SK-N-SH (cell line): ENCODE measurements at places on chromosomes 13 and 19. TPM values are rescaled to one million over a fixed set of nuclear protein-coding genes. Genes with fewer than 3 reads are reported as not detected.

DNA sequence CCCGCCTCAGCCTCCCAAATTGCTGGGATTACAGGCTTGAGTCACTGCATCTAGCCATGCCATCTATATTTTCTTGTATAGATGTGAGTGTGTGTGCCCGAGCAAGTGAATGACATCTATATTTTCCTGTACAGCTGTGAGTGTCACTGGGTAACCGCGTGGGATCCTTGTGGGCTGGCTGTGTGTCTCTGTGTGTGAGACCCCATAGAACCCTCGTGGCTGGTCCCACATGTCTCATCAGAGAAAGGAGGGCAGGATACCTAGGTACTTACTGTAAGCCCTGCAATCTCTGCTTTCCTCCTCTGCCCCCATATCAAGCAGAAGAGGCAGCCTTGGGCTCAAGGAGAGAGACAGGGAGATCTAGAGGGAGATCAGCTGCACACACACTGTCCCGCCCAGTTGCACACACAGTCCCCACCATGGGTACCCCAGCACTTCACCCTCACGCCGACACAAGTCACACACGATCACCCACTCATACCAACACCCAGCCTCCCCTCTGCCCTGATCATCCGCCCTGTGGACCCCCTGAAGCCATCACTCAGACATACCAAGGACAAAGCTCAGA, 655 bp downstream of the DENND1C start:
- H3K4me1 ChIP-seq: no peaks in the 10 kb centered on the region
- peaks cover under 1% of the 10 kb centered on the region; the same call in 1 of the 2 replicates for H3K27me3 ChIP-seq
- no peak for DNase-seq
- no peak overlapping the region for H3K27ac ChIP-seq
- no peak overlapping the region for H3K4me3 ChIP-seq
- H3K36me3 ChIP-seq: no peaks in the 10 kb centered on the region

Gene BRD4
- polyA plus RNA-seq: 5.6 and 10.0 TPM in 2 replicates

DNA sequence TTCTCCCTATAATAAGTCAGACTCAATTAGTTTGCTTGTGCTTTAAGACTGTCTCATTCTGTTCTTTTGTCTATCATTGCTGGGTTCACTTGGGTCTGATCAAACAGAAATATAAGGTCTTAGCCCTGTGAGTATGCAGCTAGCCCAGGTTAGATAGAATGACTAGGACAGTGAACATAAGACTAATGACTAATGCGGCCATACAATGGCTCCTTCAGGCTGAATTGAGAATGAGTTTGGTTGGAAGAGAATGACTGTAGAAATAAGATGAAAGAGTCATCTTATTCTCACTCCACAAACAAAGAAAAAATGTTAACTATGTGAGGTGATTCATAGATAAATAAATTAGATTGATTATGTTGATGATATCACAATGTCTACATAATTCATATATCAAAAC, 50.1 kb upstream of the OBI1 start:
- DNase-seq: no peak
- no peaks in the 10 kb centered on the region for H3K36me3 ChIP-seq
- H3K4me1 ChIP-seq: no peaks in the 10 kb centered on the region
- H3K4me3 ChIP-seq: no peak overlapping the region

GRCh38 chr19:1884291-1884718, 991 bp downstream of the ABHD17A start:
- H3K4me3 ChIP-seq: peak overlapping the region; percentile 93
- H3K27ac ChIP-seq: no peak overlapping the region
- H3K27me3 ChIP-seq: no peaks in the 10 kb centered on the region
- H3K36me3 ChIP-seq: peaks cover 7% of the 10 kb centered on the region; the same call in 1 of the 2 replicates
- H3K4me1 ChIP-seq: peaks cover 23% of the 10 kb centered on the region; the same call in 1 of the 2 replicates

DNA sequence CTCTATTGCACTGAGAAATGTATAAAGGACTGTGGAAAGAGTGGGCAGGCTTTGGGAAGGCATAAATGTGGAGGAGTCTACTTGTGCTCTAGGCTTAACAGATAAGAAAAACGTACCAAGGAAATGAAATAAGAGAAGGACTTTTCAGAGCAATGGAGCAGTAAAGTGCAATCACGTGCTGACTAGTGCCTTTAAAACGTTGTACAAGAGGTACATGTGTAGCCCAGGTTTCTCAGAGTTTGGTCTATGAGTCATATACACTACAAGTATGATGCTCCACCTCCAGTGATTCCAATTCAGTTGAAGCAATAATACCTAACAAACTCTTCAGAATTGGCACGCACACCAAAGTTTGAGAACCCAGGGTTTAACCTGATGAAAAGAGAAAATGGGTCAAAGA, 13.4 kb upstream of the FNDC3A start:
- no peaks in the 10 kb centered on the region for H3K4me1 ChIP-seq
- no peaks in the 10 kb centered on the region for H3K27me3 ChIP-seq
- H3K36me3 ChIP-seq: no peaks in the 10 kb centered on the region
- no peak for DNase-seq
- H3K27ac ChIP-seq: no peak overlapping the region

Gene GRK1
- polyA plus RNA-seq: 0.08 and 0.12 TPM in 2 replicates

Gene KLK12
- polyA plus RNA-seq: not detected in 2 replicates

DNA sequence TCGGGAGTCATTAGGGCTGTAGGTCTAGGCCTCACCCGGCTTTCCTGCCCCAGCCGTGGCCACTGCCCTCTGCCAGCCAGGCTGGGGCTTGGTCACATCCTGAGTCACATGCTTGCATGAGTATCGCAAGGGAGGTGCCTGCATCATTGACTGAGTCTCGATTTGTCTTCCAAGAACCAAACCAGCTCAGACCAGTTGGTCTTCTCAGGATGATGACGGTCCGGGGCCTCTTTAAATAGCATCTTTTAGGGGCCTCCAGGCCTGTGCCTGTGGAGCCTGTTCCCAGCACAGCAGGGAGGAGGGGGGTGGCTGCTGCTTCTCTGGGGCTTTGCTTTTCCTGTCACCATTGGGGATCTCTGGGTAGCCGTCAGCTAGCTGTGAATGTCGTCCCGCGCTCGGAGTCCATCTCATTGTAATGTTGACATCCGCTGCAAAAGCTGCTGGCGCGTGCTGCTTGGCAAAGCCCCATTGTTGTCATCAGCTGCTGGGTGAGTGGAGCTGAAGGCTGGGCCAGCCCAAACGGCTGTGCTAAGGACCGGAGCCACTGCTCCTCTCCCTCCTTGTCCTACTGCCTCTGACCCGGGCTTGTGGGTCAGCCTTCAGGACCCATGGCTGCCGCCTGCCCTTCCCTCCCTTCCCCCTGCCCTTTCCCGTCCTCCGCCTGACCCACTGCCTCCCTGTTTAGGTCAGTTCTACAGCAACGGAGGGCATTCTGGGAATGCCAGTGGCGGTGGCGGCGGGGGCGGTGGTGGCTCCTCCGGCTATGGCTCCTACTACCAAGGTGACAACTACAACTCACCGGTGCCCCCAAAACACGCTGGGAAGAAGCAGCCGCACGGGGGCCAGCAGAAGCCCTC, 14.3 kb upstream of the QTRT1 start:
- DNase-seq: peak; percentile 10
- H3K36me3 ChIP-seq: peaks cover 96% of the 10 kb centered on the region
- no peak overlapping the region for H3K27ac ChIP-seq
- H3K4me3 ChIP-seq: no peak overlapping the region
- H3K4me1 ChIP-seq: no peaks in the 10 kb centered on the region
- no peaks in the 10 kb centered on the region for H3K27me3 ChIP-seq

GRCh38 chr13:107568181-107568580, 647.2 kb downstream of the LIG4 start:
- DNase-seq: no peak
- H3K36me3 ChIP-seq: no peaks in the 10 kb centered on the region
- H3K4me1 ChIP-seq: no peaks in the 10 kb centered on the region
- H3K27ac ChIP-seq: no peak overlapping the region
- no peak overlapping the region for H3K4me3 ChIP-seq
- no peaks in the 10 kb centered on the region for H3K27me3 ChIP-seq

DNA sequence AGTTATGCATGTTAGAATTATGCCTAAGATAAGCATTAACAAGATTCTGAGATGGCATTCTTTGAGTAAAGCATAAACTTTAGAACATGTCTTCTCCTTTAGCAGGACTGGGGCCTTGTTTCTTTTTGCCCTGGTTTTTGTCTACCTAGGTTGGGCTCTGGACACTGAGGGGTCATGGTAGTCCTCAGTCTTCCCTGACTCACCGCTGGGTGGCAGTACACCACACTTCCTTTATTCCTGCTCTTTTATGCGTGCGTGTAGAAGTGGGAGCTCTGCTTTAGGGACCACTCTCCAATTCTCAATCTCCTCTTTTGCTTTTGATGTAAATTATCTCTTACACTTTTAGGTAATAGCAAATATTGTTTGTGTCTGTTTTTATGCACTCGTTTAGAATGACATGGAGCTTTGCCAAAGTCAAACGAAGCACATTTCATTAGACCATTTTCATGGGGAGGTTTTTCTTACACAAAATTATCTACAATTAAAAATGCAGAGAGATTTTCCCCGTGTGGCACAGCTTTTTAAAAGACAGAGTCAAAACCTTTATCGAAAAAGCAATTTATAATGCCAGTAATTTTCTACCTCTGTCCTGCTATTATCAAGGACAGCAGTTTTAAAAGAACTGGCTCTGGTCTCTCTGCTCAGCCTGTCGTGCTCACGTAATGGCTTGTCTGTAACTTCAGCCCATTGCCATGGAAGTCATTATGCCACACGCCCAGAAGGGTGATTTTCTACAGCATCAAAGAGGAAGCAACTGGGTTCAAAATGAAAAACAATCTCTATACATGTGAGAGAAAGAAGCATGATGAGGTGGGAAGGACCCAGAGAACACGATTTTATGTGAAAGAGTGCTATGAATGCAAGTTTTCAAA, 413.9 kb downstream of the COG6 start:
- no peak overlapping the region for H3K4me3 ChIP-seq
- H3K36me3 ChIP-seq: no peaks in the 10 kb centered on the region
- no peaks in the 10 kb centered on the region for H3K27me3 ChIP-seq
- peak; percentile 64 for DNase-seq

Gene IGFL1
- polyA plus RNA-seq: not detected in 2 replicates

GRCh38 chr19:21680671-21681070, 86.7 kb downstream of the ZNF100 start:
- no peaks in the 10 kb centered on the region for H3K36me3 ChIP-seq
- H3K4me1 ChIP-seq: no peaks in the 10 kb centered on the region
- no peak for DNase-seq
- no peak overlapping the region for H3K27ac ChIP-seq

- H3K36me3 ChIP-seq: no peaks in the 10 kb centered on the region; the same call in 1 of the 2 replicates
- H3K4me1 ChIP-seq: no peaks in the 10 kb centered on the region
- H3K27me3 ChIP-seq: no peaks in the 10 kb centered on the region
- DNase-seq: no peak
Observed at GRCh38 chr13:20616059-20616797, 49.3 kb downstream of the IFT88 start.

GRCh38 chr13:111212517-111212873, 97.4 kb downstream of the ARHGEF7 start:
- peaks cover 18% of the 10 kb centered on the region; the same call in 1 of the 2 replicates for H3K4me1 ChIP-seq

GRCh38 chr13:111948281-111948680, 118.7 kb upstream of the SOX1 start:
- no peak for DNase-seq
- H3K27me3 ChIP-seq: no peaks in the 10 kb centered on the region; the same call in 1 of the 2 replicates
- H3K36me3 ChIP-seq: no peaks in the 10 kb centered on the region
- no peak overlapping the region for H3K4me3 ChIP-seq
- no peaks in the 10 kb centered on the region for H3K4me1 ChIP-seq

DNA sequence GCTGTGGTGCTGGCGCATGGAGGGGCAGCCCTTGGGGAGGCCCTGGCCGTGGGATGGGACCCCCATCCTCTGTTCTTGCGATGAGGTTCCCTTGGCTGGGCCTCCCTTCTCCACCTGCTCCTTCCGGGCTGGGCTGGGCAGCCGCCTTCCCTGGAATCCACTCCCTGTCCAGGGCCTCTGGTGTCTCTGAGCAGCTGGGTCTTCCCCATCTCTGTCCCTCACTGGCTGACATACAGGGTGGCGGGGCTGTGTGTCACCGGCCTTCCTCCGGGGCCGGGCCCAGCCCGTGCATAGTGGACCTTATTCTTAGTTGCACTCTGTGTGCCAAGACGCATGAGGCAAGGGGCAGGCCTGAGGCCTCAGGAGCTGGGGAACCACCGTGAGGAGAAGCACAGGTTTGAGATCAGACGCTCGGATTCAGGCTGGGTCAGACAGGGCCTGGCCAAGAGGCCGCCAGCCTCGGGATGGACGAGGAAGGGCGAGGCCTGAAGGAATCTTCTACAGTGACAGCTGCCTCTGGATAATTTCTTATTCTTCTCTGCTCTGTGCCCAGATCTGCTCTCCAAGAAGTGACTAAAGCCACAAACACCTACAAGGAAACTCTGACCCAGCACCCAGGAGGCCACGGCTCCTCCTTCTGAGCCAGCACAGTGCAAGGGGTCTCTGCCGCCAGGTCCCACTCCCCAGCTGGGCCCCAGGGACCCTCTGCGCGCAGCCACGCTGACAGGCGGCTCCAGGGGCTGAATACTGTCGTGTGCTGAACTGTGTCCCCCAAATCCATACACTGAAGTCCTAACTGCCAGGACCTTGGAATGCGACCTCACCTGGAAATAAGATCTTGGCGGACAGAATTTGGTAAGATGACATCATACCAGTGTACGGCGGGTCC, 11.0 kb downstream of the SGTA start:
- H3K27me3 ChIP-seq: no peaks in the 10 kb centered on the region
- H3K36me3 ChIP-seq: peaks cover 28% of the 10 kb centered on the region; the same call in 1 of the 2 replicates
- H3K4me1 ChIP-seq: no peaks in the 10 kb centered on the region
- H3K4me3 ChIP-seq: no peak overlapping the region
- no peak overlapping the region for H3K27ac ChIP-seq

- no peak overlapping the region for H3K4me3 ChIP-seq
- no peaks in the 10 kb centered on the region for H3K27me3 ChIP-seq
- H3K4me1 ChIP-seq: peaks cover 5% of the 10 kb centered on the region; the same call in 1 of the 2 replicates
- no peak overlapping the region for H3K27ac ChIP-seq
Observed at GRCh38 chr13:23934520-23934919, 37.2 kb upstream of the C1QTNF9B start.

- no peak for DNase-seq
- peaks cover 6% of the 10 kb centered on the region for H3K4me1 ChIP-seq
- no peaks in the 10 kb centered on the region for H3K36me3 ChIP-seq
- H3K27me3 ChIP-seq: peaks cover 2% of the 10 kb centered on the region; the same call in 1 of the 2 replicates
- no peak overlapping the region for H3K4me3 ChIP-seq
Observed at GRCh38 chr13:45940061-45940460, 88.5 kb upstream of the SIAH3 start.

DNA sequence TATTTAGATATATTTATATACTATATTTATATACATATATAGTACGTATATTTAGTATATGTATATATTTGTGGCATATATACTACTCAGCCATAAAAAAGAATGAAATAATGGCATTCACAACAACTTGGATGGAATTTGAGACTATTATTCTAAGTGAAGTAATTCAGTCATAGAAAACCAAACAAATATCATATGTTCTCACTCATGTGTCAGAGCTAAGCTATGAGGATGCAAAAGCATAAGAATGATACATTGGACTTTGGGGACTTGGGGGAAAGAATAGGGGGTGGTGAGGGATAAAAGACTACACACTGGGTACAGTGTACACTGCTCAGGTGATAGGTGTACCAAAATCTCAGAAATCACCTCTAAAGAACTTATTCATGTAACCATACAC, 1015.7 kb downstream of the EFNB2 start:
- no peak overlapping the region for H3K27ac ChIP-seq
- no peak overlapping the region for H3K4me3 ChIP-seq
- H3K36me3 ChIP-seq: no peaks in the 10 kb centered on the region
- no peaks in the 10 kb centered on the region for H3K27me3 ChIP-seq
